ENCODE measurements at places on chromosomes 7 and 10.

DNA sequence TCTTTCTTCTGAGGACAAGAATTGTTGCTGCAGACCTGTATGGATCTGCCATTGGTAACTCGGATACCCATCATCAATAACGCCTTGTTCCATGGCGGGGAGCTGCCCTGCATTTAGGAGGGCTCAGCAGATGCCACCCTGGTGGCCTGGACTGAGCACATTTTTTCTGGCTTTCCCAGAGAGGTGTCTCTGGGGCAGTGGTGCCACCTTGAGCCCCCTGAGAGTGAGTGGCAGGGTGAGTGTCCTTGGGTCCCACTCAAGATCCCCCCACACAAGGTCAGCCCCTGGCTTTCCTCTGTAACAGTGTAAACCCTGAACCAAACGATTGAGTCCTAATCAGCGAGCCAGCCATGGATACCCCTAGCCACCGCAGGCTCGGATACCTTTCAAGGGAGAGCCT, 258.6 kb downstream of the GLRX3 start:
- DNase-seq: no peak

- no peak for DNase-seq
Measured at GRCh38 chr7:127674361-127674760, 22.4 kb downstream of the SND1 start.

DNA sequence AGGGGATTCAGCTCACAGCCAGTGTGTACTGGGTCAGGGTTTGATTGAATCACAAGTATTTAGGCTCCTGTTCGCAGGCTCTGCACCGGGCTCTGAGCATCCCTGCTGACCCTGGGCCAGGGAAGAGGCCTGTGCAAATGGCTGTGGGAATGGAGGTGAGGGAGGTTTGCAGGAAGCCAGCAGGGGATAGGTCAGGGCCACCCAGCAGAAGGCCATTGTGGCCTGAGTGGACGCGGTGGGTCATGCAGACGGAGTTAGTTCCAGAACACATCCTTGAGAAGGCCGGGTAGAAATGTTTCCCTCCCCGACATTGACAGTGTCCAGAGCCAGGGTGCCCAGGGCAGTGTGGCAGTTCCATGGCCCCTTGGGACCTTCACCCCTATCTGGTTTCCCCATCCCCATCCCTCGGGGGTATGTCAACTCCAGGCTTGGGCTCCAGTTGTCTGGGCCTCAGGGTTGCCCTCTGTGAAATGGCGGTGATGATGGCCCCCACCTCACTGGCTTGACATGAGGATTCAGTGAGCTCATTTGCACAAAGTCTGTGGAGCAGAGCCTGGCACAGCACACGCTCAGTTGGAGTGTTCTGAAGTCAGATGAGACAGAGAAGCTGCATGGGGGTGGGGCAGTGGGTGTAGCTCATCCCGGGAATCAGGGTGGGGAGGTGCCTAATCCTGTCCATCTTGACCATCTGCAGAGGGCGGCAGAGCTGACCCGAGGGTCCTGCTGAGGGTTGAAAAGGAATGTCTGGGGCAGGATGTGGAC, 107.6 kb downstream of the ADCY1 start:
- DNase-seq: no peak

GRCh38 chr10:15196021-15196834, 27.7 kb upstream of the NMT2 start:
- no peak for DNase-seq

DNA sequence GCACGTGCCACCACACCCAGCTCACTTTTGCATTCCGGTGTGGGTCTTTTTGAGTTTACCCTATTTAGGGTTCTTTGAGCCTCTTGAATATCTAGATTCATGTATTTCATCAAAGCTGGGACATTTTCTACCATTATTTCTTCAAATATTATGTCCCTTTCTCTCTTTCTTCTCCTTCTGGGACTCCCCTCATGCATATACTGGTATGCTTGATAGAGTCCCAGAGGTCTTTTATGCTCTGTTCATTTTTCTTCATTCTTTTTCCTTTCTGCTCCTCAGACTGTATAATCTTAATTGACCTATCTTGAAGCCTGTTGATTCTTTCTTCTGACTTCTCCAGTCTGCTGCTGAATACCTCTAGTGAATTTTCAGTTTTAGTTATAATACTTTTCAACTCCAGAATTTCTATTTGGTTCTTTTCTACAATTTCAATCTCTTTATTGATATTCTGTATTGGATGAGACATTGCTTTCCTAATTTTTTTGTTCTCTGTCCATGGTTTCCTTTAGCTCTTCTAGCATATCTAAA, 9.1 kb upstream of the WAC start:
- no peak for DNase-seq

DNA sequence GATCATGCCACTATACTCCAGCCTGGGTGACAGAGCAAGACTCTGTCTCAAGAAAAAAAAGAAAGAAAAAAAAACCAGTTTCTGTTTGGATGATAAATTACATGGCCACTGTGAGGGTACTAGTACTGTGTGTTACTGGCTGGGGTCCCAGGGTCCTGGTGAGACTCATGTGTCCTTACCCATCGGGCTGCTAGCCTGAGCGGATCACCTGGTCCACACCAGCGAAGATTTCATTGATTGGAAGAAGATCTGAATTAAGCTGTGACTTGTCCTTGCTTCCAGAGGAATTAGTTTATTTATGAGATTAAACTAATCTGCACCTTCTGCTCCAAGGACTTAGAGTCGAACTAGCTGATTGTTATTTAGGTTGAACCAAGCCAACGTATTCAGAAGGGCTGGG, 40.0 kb upstream of the BAMBI start:
- no peak for DNase-seq

- peak; percentile 3 for DNase-seq
Measured at GRCh38 chr10:30645340-30645827, 15.8 kb upstream of the LYZL2 start.

DNA sequence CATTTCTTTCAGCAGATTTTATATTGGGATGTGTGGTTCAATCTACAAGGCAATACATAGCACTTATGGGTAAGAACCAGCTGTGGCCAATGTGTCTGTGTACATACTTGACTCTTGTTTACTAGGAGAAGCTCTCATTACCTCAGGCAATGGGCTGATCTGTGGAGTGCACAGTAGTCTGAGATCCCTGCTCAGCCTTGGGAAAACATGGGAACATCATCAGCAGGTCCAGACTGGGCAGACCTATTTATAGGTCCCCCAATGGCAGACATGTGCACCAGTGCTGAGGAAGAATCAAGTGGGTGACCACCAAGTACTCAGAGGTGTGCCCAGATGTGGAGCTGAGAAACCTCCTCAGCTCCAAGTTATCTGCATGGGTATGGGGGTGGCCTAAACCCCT, 349.7 kb downstream of the KIF20B start:
- DNase-seq: no peak

DNA sequence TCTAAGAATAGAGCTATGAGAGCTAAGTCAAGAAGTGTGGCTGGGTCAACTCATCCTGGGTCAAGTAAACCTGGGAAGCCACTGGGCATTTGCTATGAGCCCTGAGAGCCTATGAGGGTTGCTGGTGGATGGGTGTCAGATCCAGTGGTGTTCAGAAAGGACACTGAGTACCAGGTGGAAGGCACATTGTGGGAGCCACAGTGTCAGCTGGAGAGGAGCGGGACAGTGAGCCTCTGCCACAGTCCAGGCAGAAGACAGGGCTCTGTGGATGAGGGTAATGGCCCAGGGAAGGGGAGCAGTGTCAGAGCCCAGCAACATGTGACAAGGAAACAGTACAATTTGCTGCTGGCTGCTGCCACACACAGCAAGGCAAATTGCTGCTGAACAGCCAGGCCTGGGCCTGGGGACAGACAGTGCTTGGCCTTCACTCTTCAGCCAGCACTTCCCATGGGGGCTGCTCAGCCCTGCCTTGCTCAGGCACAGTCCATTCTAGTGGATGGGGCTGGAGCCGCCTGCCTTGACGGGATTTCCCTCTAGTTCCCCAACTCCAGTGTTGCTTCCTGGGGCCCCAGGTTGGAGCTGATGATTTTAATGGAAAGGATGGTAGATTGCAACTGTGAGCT, 90.9 kb upstream of the CHST15 start:
- DNase-seq: no peak

GRCh38 chr7:99139036-99139435, 4.9 kb downstream of the SMURF1 start:
- no peak for DNase-seq

- no peak for DNase-seq
Measured at GRCh38 chr7:64504581-64505120, 58.2 kb downstream of the ZNF680 start.

GRCh38 chr7:129951226-129952085, 1.3 kb downstream of the UBE2H start:
- peak; percentile 35 for DNase-seq

DNA sequence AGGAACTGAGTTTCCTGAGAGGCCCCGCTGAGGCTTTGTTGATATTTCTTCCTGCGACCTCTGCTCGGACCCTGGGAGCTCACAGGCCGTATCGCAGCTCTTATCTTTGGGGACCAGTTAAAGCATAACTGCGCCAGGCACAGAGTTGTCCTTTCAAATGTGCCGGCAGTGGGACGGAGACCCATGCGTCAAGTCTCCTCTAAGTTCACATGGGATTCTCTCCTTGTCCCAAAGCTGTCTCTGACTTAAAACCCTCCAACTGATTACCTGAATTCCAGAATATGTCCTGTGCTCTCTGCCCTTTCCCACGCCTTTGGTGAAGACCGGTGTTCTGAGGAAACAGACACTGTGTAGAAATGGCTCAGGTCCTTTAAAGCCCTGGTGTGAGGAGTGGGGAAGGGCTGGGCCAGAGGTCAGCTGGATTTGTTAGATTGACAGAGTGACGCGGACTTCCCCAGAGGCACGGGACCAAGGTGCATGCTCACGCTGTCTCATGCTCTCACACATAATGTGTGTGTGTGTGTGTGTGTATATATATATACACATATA, 169.8 kb downstream of the EGFR start:
- no peak for DNase-seq

GRCh38 chr10:133035952-133036351, 51.8 kb upstream of the ADGRA1 start:
- no peak for DNase-seq

DNA sequence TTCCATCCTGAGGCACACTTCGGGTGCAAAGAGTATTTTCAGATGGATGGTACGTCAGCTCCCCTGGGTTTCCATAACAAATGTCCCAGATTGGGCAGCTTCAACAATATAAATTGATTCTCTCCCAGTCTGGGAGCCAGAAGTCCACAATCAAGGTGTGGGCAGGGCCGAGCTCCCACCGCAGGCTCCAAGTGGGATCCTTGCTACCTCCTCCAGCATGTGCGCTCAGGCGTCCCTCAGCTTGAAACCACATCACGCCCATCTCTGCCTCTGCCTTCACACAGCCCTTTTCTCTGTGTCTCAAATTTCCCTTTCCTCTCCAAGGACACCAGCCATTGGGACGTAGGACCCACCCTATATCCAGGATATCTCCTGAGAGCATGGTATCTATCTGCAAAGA, 153.5 kb downstream of the DIP2C start:
- DNase-seq: no peak

DNA sequence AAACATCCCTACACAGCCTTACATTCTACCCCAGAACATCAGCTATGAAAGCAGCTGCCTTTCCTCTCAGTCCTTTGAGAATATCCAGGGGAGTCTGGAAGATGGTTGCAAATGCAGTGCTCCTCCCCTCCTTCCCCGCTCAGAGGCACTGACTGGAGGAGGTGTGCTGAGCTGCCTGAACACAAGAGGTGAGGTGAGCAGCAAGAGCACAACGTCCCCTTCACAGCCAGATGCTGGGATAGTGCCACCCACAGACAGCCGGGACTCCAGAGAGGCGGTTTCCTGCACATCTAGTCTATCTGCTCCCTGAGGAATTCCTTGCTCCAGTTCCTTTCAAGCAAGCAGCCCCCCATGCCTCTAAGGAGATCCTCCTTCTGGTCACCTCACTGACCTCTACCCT, 74.2 kb downstream of the EZH2 start:
- DNase-seq: no peak

DNA sequence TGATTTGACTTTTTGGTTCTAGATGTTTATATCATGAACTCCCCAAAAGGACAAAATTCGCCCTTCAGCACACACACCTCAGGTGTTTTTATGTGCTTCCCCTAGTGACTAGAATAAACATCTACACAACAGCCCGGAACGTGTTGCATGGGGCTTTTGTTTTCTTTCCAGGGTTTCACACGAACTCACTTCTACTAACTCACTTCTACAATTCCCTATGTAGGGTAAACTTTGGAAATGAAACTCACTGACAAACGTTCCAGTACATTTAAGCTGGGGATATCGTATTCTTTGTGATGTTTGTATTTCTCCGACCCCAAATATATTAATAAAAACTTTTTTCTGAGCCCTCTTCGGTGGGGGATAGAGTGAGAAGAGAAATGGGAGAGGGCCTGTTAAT, 1.4 kb downstream of the TRA2A start:
- DNase-seq: peak; percentile 27

DNA sequence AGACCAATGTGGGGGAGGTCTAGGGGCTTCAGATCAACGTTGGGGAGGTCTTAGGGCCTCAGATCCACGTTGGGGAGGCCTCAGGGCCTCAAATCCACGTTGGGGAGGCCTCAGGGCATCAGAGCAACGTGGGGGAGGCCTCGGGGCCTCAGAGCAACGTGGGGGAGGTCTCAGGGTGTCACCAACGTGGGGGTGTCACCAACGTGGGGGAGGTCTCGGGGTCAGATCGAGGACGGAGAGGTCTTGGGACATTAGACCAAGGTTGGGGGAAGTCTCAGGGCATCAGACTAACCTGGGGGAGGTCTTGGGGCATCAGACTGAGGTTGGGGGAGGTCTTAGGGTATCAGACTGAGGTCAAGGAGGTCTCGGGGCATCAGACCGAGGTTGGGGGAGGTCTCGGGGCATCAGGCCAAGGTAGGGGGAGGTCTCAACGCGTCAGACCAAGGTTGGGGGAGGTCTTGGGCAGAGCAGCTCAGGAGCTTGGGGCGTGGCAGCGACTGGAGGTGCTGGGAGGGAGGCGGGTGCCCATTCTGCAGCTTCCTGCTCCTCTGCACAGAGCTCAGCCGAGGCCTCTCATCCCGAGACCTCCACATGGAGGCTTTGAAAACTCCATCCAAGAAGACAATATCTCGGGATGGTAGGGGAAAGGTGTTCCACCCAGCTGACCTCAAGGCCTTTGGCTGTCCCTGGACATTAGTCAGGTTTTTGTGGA, 159.8 kb downstream of the WDR37 start:
- DNase-seq: no peak

DNA sequence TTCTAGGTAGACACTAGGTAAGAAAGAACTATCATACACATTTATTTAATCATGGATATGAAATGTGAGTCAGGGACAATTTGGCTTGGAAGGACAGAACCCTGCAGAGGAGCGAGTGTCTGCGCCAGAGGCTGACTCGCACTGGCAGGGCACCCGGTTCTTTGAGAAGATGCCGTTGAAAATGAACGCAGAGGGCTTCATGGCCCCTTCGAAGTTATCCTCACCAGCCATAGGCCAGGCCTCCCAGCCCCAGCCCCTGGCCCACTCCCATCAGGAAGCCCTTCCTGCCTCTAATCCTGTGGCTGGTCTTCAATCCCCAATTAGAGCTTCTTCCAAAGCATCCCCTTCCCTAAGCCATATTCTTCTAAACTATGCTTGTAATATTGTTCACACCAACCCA, 239.8 kb downstream of the TCERG1L start:
- no peak for DNase-seq

DNA sequence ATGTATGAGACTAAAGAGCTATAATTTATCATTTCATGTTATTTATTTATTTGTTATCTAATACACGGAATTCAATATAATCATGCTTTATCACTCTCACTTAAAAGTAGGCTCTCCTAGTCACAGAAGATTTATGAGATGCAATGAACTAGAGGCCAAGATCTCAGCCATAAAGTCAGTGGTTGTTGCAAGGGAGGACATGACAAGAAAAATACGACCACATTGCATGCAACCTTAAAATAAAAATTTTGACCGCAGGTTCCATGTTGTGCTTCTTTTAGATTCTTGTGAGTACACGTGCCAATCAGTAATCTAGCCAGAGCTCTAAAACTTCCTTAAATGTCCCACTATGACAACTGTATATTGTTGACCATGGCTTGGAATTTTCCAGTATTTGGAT, 75.9 kb upstream of the SP8 start:
- no peak for DNase-seq
